ENCODE measurements at places on chromosomes 11 and 22.

DNA sequence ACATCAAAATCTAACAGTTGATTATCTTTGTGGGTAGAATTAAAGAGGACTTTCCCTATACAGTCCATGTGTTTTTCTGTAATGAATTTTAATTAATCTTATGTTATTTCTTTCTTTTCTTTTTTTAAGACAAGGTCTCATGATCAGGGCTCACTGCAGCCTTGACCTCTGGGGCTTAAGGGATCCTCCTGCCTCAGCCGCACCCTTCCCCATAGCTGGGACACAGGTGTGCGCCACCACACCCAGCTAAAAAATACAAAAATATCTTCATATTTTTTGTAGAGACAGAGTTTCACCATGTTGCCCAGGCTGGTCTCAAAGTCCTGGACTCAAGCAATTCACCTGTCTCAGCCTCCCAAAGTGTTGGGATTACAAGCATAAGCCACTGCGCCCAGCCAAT is 7.7 kb downstream of the RAB30 start:
- no peak for DNase-seq

DNA sequence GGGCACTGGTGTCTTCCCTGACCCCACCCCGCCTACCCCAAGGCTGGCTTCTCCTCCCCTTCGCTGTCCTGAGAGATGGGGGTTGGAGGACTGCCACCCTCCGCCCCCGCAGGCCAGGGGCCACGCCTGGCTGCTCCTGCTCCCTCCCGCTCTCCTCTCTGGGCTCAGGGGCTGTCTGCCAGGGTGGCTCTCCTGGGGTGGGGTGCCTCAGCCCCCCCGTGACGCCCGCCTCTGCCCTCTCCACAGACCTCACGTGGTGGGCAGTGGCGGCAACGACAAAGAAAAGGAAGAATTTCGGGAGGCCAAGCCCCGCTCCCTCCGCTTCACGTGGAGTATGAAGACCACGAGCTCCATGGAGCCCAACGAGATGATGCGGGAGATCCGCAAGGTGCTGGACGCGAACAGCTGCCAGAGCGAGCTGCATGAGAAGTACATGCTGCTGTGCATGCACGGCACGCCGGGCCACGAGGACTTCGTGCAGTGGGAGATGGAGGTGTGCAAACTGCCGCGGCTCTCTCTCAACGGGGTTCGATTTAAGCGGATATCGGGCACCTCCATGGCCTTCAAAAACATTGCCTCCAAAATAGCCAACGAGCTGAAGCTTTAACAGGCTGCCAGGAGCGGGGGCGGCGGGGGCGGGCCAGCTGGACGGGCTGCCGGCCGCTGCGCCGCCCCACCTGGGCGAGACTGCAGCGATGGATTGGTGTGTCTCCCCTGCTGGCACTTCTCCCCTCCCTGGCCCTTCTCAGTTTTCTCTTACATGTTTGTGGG is 8.1 kb downstream of the RCOR2 start:
- no peak for DNase-seq

- DNase-seq = no peak
These were observed 3.8 kb upstream of the CCDC86 start for GRCh38 chr11:60838132-60838531.

GRCh38 chr11:96055706-96056387 is 131.9 kb upstream of the MTMR2 start:
- DNase-seq = peak; percentile 53

GRCh38 chr11:128888034-128888985 is 2.8 kb upstream of the KCNJ5 start:
- DNase-seq = peak; percentile 33

- no peak for DNase-seq
These were observed 81.1 kb downstream of the MORC2 start for GRCh38 chr22:30887453-30887852.

- no peak for DNase-seq
These were observed 39.1 kb downstream of the MS4A6A start for GRCh38 chr11:60143768-60144167.

DNA sequence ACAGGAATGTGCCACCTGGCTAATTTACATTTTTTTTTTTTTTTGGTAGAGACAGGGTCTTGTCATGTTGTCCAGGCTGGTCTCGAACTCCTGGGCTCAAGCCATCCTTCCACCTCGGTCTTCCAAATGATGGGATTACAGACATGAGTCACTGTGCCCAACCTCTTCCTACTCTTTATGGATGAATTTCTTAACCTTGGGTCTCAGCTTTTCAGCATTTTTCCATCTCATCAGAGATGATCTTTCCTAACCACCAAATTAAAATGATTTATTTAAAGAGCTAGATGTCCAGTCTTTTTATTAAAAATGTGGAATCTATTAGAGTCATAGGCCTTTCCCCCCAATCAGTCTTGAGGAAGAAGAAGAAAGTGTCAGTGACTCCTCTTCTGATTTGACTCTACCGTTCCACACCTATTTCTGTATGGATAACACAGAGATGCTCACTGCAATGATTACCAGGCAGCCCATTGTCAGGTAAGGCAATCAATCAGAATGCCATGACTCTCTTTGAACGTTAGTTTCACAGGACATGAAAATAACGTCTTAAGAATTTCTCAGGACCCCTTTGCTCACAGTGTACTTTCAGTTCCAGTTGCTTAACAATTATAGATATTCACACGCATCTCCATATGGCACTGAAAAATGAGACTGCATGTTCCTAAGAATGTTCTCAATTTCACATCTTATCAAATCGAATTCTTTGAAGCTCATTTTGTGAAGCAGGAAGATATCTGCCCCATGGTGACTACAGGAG is 51.0 kb downstream of the MIAT start:
- no peak for DNase-seq

- peak; percentile 62 for DNase-seq
These were observed 94.2 kb upstream of the TBCEL start for GRCh38 chr11:120929664-120930154.

GRCh38 chr22:44542561-44543222 is 44.7 kb upstream of the RTL6 start:
- no peak for DNase-seq

- no peak for DNase-seq
These were observed 15.5 kb upstream of the OR5M11 start for GRCh38 chr11:56558574-56558973.

DNA sequence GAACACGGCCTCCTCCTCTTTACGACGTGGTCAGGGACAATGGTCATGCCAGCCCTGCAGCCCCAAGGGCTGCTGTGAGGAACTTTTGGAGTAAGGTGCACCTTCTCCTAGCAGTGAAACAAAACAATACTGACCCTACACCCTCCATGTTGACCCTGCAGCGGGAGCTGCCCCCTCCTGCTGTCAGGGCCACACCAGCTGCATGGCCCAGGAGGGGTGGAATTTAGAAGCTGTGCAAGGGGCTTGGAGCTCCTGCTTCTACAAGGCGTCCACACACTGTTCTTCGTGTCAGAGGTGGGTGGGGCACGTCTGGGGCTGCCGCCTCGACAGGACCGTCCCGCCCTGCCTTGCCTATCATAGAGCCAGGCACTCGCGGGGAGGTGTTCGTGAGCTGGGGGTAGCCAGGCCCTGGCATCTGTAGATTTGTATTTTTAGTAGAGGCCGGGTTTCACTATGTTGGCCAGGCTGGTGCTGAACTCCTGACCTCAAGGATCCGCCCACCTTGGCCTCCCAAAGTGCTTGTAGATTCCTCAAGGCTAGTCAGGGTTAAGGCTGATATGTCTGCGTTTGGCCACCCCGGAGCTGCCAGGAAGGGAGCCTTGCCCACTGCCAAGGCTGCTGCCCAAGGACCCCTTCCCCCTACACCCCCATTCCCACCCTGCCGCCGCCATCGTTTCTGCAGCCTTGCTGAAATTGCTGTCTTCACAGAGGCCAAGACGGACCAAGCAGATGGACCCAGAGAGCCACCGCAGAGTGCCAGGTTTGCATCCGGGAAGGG is 15.9 kb downstream of the INCENP start:
- DNase-seq = no peak

DNA sequence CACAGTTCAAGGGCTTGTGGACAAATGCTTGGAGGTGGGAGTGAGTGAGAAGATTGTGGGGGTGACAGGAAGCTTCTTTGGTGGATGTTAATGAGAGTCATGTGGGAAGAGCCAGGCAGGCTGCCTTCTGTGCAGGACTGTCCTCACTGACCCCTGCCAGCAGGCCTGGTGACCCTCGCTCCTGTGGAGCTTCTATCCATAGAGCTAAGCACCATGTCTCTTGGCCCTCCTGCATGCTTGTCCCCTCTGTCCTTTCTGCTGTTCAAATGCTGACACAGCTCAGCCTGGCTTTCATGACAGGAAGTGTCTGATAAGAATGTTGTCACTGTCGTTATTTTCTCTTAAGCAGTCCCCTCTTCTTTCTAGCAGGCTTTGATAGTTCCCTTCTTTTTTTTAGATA is 37.6 kb downstream of the NAT10 start:
- no peak for DNase-seq

GRCh38 chr11:111183706-111184105 is 61.8 kb upstream of the POU2AF2 start:
- DNase-seq = peak; percentile 17

DNA sequence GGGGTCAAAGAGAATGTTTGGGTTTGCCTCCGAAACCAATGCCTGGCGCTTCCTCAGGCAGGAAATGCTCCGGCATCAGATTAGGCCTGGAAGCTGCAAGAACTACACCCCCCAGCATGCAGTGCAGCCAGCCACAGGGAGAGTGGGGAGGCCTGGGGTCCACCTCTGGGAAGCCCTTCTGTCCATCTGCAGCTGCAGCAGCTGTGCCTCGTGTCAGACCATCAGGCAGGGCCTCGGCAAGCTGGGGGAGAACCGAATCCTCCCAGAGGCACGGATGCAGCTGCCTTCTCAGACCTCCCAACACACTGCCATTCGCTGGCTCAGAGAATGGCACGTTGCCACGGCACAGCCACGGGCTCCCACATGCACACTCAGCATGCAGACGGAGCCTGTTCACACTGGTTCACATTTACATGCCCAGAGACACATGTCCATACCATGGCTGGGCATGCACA is 57.4 kb downstream of the NECTIN1 start:
- DNase-seq = no peak

- DNase-seq = peak; percentile 16
These were observed 200.2 kb upstream of the SORL1-AS1 start for GRCh38 chr11:121652971-121653370.

GRCh38 chr22:41582694-41583093 is 6.9 kb downstream of the PMM1 start:
- DNase-seq = no peak

DNA sequence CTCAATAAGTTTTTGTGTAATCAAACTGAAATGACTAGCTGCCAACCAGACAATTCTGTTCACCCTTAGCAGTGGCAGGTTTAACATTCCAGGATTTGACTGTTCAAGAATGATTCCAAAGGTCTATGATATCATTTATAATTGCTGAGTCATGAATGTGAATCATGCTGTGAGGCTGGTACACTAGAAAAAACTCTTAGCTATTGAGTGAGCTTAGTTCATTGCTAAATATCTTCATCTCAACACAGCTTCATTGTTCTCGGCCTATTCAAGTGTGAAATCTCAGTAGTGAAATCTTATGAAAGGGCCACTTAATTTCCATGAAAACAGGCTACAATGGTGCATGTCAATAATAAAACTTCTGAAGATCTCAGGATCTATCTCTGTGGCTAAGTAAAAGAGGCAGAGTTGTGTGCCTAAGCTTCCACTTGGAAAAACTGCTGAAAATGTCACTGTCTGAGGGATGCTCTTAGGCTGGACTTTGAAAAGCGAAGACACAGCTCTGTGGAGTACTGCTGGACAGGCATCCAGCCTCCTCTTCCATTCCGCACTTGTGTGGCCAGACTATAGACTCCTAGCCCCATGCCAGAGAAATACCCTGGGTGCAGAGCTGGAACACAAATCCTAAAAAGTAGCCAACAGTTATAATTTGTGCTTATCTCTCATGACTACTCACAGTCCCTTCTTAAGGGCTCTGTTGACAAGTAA is 12.8 kb downstream of the AQP11 start:
- peak; percentile 74 for DNase-seq

DNA sequence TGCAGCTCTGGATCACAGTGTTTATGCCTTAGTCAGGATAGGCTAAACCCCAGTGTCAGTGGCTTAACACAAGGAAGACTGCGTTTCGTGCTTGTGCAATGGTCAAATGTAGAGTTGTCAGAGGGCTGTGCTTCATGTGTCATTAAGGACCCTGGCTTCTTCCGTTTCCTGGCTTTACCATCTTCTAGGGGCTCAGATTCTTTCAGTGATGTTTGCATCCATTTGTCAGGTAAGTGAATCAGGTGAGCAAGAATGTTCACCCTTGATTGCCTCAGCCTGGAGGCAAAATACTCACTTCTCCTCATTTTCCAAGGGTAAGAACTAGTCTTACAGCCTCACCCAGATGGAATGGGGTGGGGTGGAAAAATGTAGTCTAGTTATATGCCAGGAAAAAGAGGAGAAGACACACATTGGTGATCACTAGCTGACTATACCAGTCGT is 20.5 kb upstream of the AMOTL1 start:
- DNase-seq = peak; percentile 59

- no peak for DNase-seq
These were observed 134.1 kb downstream of the GRIK4 start for GRCh38 chr11:120645639-120646038.

DNA sequence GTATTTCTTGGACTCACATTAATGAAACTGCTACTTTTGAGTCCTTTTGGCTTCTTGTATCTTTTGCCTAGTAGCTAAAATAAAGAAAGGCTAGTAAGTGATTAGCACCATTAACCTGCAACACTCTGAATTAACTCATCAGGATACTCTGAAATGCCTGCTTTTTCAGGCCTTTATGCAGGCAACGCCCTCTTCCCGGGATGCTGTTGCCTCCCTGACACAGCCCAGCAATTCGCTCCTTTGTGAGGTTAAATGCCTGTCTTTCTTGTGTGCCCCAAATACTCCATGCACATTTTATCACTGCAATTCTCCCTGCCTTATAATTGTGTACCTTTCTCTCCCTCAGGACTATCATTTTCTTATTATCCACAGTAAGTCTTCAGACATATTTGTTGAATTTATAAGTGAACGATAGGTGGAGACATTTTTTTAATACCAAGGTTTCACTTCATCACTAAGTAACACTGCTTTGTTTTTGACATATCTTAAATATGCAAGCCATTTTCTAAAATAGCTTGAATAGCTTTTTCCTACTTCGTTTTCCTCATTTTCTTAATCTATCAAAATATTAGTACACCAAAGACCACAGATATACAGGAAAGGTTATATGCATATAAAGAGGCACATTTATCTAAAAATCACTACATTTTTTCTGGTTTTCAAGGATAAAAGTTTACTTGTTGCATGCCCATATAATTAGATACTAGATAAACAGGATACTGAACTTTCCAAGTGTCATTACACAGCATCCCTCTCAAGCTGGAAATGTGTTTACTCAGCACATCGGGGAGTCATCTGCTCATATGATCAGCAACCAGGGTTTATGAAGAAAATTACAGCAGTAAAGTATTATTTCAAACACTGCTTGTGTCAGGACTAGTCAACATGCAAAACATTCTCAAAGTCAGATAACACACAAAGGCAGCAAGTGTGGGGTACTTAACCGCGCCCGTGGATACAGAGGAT is 48.5 kb upstream of the DDI1 start:
- DNase-seq = no peak

- DNase-seq = no peak
These were observed 7.8 kb upstream of the NLRP10 start for GRCh38 chr11:7973011-7973410.

GRCh38 chr11:121419836-121420235 is 32.3 kb upstream of the SORL1 start:
- DNase-seq = peak; percentile 47
